Activated B cell treated with CpG ODN at 0.5 μM for 24 hours (primary cell): ENCODE measurements at places on chromosomes 3 and 15.

DNA sequence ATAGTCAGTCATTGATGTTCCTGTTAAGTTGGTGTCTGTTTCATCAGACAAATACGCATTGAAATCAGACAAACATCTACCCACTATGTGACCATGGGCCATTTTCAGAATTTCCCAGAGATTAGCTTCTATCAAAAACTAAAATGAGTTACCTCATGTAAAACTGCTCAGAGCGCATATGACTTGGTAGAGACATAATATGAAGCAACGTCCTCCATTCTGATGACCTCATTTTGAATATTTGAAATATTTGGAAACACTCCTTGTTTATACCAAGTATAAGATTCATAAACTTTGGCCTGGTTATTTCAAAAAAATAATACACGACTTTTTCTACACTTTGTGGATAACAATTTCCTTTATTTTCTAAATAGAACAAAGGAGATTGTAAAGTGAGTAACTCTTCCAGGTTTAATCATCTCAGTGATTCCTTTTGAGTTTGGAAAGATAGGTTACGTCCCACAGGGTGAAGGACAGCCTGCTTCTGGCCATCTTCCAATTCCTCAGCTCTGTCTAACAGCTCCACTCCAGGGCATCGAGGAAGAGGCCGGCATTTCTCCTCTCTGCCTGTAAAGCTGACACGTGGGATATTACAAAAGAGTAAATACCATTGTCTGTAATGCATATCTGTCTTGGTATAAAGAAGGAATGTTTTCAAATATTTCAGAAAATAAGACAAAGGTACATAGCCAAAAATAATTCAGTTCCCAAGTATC, 122.6 kb downstream of the CADM2 start:
- no peak for DNase-seq

GRCh38 chr3:89682556-89682955, 575.1 kb downstream of the EPHA3 start:
- DNase-seq: no peak

GRCh38 chr3:181712553-181713279, 991 bp downstream of the SOX2 start:
- no peak for DNase-seq

DNA sequence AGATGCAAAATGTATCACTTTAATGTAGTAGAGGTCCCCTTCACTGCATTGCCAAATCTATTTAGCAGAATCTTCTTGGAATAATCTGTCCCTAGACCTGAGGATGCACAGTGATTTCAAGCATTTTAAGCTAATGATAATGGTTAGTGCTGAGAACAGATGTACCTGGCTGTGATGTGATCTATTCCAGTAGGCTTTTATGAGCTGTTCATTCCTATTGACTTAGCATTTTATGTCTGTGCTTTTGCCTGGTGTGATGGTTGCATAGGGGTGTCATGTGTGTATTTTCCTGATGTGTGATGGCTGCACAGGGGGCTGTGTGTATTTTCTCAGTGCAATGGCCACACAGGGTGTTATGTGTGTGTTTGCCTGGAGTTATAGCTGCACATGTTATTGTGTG, 272.9 kb downstream of the TIGIT start:
- DNase-seq: no peak

DNA sequence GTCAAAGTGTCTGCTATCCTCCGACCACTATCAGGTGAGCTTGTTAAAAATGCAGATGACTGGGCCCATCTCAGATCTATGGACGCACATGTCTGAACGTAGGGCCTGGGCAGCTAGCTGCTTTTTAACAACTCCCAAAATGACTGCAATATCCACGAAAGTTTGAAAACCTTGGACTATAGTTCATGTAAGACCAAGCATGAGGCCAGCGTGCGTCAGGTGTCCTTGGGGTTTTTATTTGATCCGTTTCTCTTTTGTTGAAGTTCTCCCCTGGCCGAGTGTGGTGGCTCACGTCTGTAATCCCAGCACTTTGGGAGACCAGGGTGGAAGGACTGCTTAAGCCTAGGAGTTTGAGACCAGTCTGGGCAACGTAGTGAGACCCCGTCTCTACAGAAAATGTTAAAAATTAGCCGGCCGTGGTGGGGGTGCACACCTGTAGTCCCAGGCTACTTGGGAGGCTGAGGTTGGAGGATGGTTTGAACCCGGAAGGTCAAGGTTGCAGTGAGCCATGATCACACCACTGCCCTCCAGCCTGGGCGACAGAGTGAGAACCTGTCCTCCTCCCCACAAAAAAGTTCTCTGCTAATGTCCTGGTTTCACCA, 9.5 kb downstream of the SLC51A start:
- DNase-seq: no peak

DNA sequence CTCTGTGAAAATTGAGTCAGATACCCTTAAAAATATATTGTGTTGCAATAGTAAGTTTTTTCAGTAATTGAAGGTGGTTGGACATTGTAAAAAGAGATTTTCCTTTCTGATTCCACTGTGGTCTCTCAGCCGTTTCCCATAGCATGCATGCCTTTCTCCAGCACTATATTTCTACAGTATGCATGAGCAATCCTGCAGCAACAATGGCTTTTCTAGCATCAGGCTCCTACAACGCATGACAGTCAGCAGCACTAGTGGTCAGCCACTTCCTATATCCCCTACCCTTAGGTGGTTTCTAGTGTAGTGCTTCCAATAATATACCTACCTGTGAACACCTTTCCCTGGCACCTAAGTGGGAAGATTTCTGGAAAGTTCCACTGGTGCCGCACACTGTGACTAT, 55.4 kb upstream of the SNRPN start:
- DNase-seq: no peak

DNA sequence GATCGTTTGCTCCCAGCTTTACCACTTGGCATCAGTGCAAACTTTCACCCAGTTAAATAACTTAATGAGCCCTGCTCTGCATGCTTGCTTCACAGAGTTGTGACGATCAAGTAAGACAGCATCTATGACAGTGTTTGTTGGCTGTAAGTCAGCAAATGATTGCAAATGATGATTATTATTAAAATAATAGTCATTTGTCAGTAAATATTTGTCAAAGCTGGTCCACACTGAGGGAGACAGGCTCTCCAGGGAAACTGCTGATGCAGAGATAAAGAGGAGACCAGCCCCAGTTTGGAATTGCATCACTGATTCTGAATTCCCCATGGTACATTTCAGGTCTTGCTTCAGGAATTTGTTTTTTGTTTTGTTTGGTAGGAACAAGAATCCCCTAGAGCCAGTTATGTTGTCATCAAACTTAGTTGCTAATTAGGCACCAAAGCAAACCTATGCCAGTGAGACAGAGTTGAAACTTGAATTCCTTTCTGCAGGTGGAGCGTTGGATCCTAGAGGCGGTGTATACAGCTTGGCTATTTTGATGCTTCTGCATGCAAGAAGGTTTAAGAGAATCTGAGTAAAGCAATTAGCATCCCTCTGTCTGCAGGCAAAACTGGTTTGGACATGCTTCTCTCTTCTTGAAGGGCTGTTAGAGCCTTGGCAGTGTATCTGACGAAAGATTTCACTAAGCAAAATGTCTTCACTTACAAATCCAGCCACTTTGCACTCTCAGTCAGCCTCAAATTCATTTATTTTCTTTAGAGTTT, 338.6 kb upstream of the TPRG1 start:
- no peak for DNase-seq

DNA sequence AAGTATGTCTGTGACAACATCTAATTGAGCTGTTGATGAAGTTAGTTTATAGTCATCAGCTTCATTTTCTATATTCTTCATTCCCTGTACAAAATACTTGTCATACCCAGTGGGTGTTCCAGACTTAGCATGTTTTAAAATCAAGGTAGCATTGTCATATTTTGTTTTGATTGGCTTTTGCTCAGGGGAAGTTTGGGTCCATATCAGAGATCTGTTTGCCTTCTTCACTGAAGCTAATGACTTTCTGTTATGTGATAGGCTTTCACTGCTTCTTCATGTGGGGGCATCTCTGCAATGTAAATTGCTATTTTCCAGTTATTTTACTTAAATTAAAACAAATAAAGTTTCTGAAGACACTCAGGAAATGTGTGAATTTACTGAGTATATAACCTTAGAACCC, 15.1 kb downstream of the GLCE start:
- DNase-seq: no peak

DNA sequence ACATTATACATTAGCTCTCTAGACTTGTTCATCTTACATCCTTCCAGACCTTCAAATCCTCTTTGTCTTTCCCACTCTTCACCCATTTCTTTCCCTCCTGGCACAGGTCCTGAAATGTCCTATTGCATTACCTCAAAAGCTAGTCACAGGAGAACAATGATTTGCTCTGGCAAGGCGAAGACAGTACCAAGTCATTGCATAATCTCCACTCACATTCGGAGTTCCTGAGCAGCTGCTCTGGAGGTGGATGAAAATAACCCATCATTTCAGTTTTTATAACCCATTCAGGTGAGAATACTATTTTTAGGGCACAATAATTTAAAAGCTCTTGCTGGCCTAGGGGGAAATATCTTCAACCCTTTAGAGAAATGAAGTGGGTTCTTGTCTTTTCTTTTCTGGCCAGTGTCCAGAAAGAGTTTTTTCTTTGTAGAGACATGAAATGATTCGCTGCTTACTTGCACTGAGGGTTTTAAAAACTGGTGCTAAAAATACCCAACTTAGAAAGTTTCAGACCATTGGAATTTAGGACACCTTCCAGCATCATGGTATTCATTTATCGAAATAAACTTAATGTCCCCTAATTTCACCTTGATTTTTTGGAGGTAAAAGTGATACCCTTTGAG, 23.4 kb upstream of the DYNC1LI1 start:
- no peak for DNase-seq

DNA sequence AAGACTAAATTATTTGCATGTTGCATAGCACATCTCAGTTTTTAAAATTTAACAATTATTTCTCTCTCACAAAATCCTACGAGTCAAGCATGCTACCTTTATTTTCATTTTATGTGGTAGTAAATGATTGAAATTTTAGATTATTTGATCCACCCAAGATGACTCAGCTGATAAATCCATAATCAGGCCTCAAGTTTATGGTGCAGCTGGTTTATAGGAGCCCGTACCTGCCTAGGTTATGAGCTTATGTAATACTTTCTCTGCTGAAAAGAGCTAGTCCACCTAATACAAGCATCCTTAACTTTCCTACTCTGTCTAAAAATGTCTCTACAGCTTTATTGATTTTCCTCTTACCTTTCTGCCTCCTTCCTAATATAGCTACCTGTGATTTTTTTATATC, 41.2 kb downstream of the SLC2A2 start:
- DNase-seq: no peak

- DNase-seq: no peak
Measured at GRCh38 chr3:149233323-149233722, 11.7 kb upstream of the CP start.

DNA sequence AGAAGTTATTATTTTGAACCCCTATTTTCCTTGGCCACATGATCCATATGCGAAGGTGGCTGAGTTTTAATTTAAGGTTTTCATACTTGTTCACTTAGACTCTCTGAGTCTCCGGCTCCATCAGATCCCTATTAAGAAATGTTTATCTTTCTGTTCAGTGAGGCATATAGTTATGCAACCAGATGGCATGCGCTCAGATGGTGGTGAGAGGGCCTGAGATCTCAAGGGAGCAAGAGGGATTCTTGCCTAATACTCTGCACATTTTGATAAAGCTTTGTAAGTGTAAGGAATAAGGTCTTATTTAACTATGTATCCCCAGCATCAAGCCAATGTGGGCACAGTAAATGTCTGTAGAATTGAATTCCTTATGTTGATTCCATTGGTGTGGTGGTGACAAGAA, 78.9 kb upstream of the DPH6 start:
- no peak for DNase-seq

- no peak for DNase-seq
Measured at GRCh38 chr3:13054341-13055285, 18.6 kb downstream of the IQSEC1 start.

- no peak for DNase-seq
Measured at GRCh38 chr15:66745530-66746230, 43.6 kb downstream of the SMAD6 start.

DNA sequence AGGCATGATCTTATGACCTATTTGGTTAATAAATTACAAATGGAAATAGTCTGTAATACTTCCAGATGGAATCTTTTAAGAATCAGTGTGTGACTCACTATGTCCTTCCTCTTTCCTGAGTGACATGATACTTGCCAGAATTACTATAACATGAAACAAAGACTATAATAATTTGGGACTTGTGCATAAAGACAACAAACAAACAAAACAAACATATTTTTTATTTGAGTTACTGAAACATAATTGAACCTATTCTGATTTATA, 1268.1 kb downstream of the OTOL1 start:
- DNase-seq: no peak

DNA sequence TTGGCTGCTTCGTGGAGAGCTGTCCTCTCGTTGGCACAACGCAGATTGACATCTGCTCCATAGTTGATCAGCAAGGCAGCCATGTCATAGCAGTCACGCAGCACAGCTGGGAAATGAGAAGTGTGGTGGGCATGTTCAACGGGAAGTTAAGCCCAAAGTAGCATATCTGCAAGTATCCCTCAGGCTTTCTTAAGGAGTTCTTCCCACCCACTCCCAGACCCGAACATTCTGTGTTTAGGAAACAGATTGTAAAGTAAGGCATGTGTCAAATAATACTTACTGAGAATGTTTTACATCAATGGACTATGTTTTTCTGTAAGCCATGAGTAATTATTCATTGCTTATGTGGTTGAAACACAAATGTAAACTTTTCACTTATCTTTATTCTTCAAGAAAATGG, 9.2 kb downstream of the ASB14 start:
- DNase-seq: no peak
